ENCODE measurements at places on chromosomes 2 and 18.

DNA sequence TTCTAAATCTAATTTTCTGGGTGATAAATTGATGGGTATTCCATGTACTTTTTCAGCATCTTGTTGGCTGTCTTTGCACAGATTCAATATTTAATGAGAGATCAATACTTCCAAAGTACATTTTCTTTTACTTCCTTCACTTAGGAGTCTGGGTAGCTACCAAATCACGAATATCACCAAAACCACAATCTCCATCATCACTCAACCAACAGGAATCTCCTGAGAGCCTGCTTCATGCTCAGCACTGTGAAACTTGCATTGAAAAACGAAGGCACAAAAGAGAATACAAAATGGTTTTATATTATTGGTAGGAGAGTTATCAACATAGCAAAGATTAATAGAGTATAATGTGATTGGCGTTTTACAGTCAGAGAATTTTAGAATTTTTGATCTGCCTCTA, 261.5 kb upstream of the DSEL start:
- DNase-seq = no peak

- DNase-seq = no peak
Observed at GRCh38 chr18:3061581-3062312, 48.8 kb upstream of the LPIN2 start.

- DNase-seq = no peak
Observed at GRCh38 chr2:61326423-61326822, 144.5 kb downstream of the USP34 start.

- DNase-seq = peak; percentile 76
Observed at GRCh38 chr2:37916512-37917082, 8.5 kb upstream of the RMDN2 start.

DNA sequence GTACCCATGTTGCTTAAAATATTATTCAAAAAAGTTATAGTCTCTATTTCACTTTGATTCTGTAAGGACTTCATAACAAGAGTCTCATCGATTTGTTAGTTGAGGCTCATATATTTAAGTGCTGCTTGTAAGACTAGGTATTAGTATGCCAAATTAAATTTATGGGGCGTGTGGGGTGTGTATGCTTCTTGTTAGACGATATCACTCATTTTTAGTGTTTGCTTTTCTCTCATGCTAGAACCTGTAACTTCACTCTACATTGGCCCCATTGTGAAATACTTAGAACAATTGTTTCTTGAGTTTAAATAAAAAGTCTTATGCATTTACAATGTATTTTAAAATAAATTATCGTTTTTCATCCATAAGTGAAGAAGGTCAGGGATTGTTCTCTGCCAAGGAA, 63.6 kb downstream of the CTNNA2 start:
- DNase-seq = no peak

DNA sequence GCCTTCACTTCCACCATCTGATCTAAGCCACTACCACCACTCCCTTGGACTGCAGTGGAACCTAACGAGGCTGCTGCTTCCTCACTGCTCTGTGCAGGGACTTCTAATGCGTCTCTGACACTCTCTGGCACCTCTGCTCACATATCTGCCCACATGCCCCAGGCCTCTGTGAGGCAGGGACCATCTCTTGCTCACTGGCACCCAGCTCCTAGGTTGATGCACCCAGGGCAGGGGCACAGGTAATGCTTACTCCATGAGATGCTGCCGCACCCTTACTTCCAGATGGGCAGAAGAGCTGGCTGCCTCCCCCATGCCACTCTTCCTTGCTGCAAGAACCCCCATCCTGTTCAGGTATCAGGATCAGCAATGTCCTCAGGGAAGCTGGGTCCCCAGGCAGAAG, 294.0 kb upstream of the HS6ST1 start:
- DNase-seq = no peak

- DNase-seq = no peak
Observed at GRCh38 chr18:63152096-63152495, 167.5 kb downstream of the BCL2 start.

GRCh38 chr2:99365661-99366060, 28.5 kb downstream of the EIF5B start:
- no peak for DNase-seq

DNA sequence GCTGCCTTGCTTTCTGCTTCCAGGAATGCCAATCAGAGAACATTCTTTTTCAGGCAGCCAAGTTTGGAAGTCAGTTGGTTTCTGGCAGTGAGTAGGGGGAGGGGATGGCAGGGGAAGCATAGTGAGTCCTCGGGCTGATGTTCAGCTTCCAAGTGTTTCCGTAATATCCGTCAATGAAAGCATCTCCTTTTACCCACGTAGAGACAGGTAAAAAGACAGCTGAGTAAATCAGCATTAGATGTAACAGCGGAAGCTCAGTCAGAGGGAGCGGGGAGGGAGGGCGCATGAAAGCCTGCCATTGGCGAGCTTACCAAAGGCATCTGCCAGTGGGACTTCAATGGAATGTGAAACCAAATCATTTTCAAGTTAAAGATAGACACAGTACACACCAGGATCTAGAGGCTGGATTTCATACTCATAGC, 117.1 kb upstream of the DTNA start:
- no peak for DNase-seq

GRCh38 chr18:50494569-50494968, 65.3 kb upstream of the MAPK4 start:
- no peak for DNase-seq

GRCh38 chr2:119696494-119697030, 17.6 kb downstream of the TMEM177 start:
- no peak for DNase-seq

DNA sequence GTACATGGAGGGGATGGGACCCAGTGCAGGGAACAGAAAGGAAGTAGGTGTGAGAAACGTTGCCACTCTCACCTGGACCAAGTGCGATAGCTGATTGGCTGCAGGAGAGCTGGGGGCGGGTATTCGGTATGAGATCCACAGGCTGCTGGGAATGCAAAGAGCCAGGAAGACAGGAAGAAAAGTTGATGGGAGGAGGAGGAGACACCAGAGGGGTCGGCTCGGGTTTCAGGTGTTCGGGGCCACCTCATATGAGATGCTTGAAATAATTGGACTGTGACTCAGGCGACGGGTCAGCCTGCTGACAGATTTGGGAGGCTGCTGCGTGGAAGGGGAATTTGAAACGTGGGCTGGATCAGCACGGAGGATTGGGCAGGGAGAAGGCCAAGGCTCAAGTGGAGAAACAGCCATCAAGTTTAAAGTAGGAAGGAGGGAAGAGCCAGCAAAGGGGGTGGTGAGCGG, 65.1 kb downstream of the MRPS9 start:
- DNase-seq = no peak

GRCh38 chr2:98518101-98518500, 73.4 kb downstream of the INPP4A start:
- DNase-seq = no peak

- DNase-seq = peak; percentile 39
Observed at GRCh38 chr2:197378494-197379307, 56.1 kb downstream of the SF3B1 start.

- no peak for DNase-seq
Observed at GRCh38 chr2:198890490-198890889, 567.2 kb downstream of the SATB2 start.

DNA sequence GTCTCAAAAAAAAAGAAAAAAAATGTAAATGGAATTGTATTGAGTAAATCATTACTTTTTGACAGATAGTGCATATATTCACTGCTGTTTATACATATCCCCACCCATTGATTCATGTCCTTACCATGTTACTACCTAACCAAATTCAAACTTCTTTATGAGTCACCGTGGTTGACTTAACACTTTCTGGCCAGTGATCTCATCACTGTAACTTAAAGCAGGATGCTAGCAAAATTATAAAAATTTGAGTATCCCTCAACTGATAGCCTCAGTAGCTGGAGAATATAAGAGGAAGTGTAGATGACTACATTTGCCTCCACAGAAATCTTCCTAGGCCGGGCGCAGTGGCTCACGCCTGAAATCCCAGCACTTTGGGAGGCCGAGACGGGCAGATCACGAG, 13.4 kb downstream of the CNOT9 start:
- no peak for DNase-seq

GRCh38 chr2:234003972-234004617, 46.4 kb upstream of the SPP2 start:
- DNase-seq = no peak

DNA sequence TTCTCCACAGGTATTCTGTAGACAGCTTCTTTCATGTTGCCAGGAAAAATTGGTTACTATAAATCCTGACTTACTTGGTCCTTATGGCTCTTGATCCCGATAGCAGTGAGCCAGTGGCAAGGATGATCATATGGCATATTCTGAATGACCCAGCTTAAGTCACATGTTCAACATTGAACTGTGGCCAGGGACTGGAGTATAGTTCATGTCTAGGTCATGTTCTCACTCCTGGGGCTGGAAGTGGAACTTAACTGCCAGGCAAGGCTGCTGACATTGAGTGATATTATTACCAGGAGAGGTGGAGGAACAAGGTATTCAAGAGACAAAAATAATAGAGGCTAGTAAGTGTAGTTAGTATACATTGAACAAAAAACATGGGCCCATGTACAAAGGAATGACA, 26.2 kb downstream of the R3HDM1 start:
- no peak for DNase-seq

- no peak for DNase-seq
Observed at GRCh38 chr2:233705911-233706506, 6.7 kb upstream of the UGT1A5 start.

- DNase-seq = no peak
Observed at GRCh38 chr18:74436158-74436769, 20.8 kb downstream of the DIPK1C start.

DNA sequence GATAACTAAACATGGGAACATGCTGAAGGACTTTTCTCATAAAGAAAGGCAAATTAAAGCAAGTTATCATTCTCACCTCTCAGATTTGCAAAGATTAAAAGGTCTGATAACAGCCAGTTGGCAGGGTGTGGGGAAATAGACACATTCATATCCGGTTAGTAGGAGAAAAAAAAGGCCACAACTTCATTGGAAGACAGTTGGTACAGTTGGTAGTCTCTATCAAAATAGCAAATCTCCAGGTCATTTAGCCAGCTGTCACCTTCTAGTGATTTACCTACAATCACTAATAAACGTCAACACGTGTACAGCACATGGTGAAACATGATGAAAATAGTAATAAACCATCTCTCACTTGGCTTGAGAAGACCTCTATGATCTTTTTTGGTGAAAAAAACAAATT, 16.6 kb downstream of the INPP5D start:
- no peak for DNase-seq

DNA sequence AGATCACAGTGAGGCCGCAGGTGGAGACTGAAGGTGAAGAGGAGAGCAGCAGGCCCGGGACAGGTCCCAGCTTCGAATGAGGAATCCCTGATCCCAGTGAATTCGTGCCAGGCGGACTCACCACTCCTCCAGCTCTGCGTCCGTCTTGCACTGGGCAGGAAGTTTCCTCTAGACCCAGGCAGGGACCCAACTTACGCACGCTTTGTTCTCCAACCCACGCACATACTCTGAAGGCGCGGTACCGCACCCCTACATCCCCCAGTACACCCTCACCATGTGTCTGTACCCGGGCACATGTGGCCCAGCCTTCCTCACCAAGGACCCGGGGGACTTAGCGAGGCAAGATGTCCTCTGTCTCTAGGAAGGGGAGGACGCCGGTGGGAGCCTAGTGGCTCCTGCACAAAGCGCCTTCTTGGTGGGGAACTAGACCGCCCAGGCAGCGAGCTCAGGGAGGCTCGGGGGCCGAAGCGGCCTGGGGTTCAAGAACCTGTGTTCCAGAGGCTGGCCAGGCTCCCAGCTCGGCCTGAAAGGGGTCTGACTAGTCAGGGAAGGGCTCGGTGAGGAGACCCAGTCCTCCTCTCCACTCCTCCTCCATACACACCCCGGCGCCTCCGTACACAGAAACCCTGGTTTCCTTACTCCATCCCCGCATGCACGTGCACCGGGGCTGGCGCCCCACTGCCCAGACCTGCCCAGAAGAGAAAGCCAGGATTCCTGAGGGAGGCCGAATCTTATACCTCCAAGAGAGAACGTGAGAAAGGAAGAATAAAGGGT, 38.3 kb upstream of the ATP6V1B1 start:
- no peak for DNase-seq

- peak; percentile 75 for DNase-seq
Observed at GRCh38 chr18:76759056-76759455, 63.3 kb upstream of the ZNF236 start.

- DNase-seq = no peak
Observed at GRCh38 chr2:111673526-111673925, 210.5 kb downstream of the ANAPC1 start.

GRCh38 chr18:55433648-55434047, 154.3 kb downstream of the TCF4 start:
- DNase-seq = no peak

DNA sequence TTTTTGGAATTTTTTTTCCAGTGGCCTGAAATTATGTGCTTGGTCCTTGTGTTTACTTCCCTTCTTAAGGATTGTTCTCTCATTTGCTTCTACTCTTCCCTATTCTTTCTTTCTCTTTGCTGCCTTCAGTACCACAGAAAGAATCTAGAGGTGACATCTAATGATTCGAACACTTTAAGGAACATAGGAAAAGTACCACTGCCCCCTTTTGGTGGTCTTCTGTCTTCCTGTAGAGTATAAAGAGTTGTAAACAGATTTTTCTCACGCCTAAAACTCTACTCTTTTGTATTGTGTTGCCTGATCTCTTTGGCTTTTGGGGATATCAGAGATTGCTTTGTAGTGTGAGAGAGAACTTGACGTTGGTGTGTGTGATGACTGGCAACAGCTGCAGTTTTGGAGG, 7.0 kb upstream of the SCTR start:
- DNase-seq = no peak

DNA sequence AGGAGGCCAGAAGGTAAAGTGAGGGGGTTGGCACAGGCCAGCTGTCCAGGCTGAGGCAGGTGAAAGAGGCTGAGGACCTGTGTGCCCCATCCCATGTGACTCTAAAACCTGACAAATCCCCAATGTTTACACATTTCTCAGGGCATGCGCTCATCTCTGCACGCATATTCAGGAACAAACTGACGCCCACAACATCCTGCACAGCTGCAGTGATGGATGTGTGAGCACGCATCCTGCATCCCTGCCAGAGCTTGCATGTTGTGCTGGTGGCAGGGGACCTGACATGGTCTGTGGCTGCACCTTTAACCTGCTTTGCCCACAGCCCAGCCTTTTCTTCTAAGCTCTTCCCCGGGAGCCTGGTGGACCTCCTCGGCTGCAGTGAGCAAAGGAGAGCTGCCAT, 83.1 kb downstream of the FBXO15 start:
- no peak for DNase-seq

GRCh38 chr2:112092286-112093041, 37.4 kb downstream of the TMEM87B start:
- no peak for DNase-seq

DNA sequence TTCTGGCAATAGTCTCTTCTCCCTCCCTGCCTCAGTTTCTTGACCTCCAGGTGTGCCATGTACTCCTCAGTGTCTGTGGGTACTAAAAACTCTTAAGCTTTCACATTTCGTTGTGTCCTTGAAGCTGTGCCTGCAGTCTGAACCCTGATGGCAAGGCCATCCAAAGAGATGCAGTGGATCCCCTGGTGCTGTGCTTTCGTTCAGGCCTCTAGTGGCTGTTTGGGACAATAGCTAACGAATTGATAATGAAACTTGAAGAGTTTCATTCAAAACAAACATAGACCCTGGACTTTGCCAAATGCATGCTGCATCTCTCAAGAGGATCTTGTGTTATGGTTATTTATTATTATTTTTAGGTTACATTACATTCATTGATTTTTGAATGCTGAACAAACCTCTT, 523.1 kb upstream of the FSIP2 start:
- DNase-seq = no peak

Data from upper lobe of left lung (tissue), 6 donors.